ENCODE measurements at places on chromosomes 2 and 18. TPM values are rescaled to one million over a fixed set of nuclear protein-coding genes. Genes with fewer than 3 reads are reported as not detected.

DNA sequence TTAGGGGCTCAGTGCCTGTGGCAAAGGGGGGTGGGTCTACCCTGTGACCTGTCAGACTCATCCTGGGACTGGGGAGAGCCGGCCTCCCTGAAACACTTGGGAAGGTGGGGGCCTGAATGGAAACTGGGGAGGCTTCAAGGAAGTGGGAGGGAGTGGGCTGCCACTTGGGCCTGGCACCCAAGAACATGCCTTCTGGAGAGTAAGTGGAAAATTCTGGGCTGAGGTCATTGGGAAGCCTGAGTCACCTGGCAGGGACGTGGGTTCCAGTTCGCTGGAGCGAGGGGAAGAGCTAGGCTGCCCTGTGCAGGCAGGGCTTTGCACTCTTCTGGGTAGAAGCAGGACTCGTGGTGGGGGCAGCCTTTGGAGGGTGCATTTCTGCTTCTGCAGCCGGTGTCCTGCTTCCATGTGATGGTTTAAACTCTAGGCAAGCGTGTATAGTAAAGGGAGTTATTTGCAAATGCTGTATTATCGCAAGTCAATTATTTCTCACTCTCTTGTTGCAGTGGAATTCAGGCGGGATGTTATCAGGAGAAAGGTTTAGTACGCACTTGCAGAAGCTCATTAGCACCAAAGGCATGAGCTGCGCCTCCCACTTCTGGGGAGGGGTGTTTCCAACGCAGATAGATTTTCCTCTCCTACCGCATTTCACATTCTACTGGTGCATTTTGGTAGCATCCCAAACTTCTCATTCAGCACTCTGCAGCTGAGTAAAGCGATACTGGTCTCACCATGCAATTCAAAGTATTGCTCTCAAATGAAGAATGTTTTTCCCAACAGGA is 3.8 kb downstream of the LRRFIP1 start:
- peak; percentile 48 for DNase-seq

DNA sequence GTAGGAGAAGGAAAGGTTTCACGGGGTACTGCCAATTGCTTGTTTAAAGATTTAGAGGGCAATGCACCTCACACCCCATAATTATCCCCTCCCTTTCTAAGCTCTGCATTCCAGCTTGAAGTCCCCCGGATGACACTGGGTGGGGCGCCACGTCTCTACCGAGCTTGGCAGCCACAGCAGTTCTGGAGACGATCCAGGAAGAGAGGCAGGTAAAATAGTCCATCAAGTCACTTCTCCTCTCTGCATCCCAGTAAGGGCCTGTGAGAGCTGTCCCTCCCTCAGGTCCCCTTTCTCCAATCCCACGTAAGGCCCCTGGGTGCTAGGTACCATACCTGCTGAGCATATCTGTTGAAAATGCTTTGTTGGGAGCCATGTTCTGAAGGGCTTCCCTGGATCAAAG is 65.7 kb downstream of the CAPN13 start:
- no peak for DNase-seq

DNA sequence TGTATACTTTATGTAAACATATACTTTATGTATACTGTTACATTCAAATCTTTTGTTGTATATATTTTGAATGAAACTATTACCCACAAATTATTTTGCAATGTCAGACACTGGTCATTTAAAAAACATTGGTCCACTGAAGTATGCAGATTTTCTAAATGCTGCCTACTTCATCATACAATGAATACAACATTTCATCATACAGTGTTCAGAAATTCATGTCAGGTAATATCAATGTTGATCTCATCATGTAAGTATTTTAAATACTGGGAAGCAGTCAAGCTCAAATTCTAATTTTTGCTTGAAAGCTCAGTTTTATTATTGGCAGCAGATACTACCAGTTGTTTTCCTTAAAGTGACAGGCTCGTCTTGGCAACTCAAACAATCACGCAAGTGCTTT is 2.9 kb upstream of the STAT4 start:
- DNase-seq, result no peak

DNA sequence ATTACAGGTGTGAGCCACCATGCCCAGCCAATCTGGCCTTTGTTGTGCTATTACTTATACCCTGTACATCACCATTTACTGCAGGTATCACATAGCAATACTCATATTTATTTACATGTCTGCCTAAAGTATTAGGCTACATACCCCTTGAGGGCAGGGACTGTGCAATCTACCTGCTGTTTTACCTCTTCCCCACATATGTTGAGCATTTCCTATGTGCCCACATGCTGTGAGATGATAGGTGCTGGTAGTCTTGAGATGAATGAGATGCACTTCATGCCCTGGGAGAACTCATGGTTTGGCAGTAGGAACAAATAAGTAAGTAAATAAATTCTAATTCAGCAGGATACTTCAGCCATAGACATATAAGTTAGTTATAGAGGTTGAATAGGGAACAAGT is 59.2 kb downstream of the TTC39C start:
- no peak for DNase-seq

DNA sequence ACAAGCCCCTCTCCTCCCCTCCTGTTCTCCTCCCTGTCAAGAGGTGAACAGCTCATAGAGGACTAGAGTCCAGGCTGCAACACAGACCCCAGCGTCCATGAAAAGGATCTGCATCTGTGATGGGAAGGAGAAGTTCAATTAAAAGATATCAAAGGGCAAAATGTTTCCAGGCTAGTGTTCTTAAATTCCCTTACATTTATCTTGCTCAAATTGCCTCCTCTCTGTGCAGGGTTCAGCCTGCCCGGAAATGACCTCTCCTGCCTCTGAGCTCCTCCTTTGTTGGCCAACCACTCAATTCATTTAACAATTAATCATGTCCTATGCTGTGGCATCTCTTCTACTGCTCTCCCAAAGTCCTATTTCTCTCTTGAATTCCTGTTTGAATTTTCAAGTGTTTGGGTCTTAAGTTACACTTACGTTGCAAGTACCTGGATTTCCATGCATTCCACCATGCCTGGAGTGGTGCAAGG is 105.3 kb downstream of the TSN start:
- peak; percentile 56 for DNase-seq

The C2orf76 gene
- polyA plus RNA-seq, result 31.3 TPM

Measured in kidney (tissue), 22 donors.